Esophagus squamous epithelium (tissue), 5 donors: ENCODE measurements at places on chromosomes 4 and X.

- DNase-seq = no peak
These were observed 89.9 kb upstream of the PAK3 start for GRCh38 chrX:111006116-111006515.

GRCh38 chr4:141391293-141391692 lies 170.6 kb downstream of the ZNF330 start:
- no peak for DNase-seq

- DNase-seq = no peak
These were observed 713.5 kb upstream of the GRID2 start for GRCh38 chr4:91590260-91590659.

GRCh38 chr4:28093071-28093470 lies 1232.4 kb downstream of the STIM2 start:
- no peak for DNase-seq

DNA sequence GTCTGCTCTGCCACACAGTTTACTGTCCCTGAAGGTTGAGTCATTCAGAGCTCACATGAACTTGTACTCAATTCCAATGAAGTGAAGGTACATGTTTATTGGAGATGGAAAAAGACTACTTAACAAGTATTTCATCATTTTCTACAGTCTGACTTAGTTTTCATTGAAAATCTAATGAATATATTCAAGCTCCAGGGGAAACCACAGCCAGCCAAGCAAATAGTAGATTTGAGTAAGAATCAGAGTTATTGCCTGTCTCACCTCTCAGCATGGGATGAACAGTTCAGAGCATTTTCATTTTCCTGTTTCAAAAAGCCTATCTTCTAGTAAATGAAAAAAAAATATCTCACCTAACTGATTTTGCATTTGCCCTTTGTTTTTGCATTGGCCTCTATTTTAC lies 1249.4 kb upstream of the DIAPH2 start:
- DNase-seq = no peak

DNA sequence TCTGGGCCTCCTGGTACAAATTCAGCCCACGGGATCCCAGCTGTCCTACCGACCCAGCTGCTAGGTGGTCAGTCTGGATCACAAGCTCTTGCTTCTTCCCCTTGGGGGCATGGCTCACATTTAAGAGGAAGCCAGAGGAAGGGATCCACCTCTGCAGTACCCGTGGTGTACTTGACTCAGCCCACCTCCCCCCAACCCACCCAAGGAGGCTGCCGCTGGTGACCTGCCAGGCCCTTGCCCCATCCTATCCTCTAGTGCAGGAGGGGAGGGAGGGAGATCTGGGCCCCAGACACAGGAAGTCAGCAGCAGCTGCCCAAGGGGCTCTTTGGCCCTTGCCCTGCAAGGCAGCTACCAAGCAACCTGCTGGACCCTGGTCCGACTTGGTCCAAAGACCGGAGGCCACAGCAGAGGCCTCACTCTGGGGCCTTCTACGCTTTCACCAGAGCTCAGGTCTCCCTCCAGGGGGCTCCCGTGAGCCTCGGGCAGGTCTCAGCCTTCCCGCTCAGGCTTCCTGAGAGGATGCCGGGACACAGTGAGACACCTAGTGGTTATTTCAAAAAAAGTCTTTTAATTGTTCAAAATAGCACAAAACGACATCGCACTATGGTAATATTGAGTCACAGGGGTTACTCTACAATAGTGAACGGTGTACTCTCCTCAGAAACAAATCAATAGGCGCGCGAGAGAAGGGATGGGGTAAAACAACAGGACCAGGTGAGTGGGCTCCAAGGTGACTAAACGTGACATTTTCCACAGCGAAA lies 2.7 kb upstream of the RENBP start:
- DNase-seq = no peak

- no peak for DNase-seq
These were observed 74.6 kb upstream of the NALF2 start for GRCh38 chrX:69429339-69430015.

GRCh38 chr4:88919056-88919455 lies 137.9 kb downstream of the FAM13A start:
- no peak for DNase-seq

DNA sequence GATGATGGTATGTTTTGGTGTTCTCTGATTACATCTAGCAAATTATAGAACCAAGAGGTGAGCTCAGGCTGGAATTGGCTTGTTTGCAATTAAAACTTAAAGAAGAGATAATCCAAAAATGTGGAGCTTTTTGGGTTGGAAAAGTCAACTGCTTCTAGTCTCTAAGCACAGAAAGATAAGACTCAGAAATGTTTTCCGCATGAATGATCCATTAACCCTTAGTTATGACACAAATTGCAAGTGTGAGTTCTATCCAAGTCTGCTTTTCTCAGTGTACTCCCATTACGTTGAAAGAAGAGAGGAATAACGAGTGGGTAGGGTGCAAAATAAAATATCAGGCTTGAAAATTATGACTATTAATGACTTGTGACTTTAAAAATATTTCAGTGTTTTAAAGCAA lies 38.5 kb downstream of the HPGD start:
- DNase-seq = no peak

GRCh38 chr4:138835832-138836533 lies 179.6 kb upstream of the NOCT start:
- no peak for DNase-seq

- no peak for DNase-seq
These were observed 39.0 kb downstream of the FBXO8 start for GRCh38 chr4:174244441-174244840.

GRCh38 chr4:101287324-101287723 lies 60.0 kb downstream of the PPP3CA start:
- DNase-seq = no peak

DNA sequence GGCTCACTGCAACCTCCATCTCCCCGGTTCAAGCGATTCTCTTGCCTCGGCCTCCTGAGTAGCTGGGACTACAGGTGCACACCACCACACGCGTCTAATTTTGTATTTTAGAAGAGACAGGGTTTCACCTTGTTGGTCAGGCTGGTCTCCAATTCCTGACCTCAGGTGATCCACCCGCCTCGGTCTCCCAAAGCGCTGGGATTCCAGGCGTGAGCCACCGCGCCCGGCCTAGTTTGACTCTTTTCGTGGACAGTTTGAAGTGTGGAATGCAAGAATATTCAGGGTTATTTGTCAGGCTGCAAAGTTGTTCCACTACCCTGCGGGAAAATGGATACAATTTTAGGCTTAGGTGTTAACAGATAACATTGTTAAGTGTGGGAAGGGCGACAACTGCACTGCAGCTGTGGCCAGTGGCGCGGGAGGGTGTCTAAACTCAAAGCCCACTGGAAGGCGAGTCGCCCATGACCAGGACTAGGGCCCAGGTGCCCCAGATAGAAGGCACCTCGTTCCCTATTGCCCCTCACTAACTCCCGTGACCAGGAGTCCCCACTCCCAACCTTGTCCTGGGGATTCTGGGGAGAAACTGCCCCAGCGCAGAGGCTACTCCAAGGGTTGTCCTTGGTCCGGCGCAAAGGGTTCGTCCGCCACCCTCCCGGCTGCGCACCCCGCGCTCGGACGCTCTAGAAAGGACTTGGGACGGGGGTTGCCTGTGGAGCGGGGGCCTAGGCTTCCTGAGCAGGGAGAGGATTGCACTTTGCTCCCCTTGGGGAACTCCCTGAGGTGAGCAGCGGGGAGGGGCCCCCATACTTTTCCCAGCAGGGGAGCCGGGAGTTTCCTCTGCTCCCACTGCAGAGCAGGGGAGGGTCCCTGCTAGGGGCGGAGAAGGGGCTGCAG lies 1.1 kb upstream of the CD99 start:
- DNase-seq = no peak

- DNase-seq = no peak
These were observed 134.1 kb downstream of the ELOVL6 start for GRCh38 chr4:110064295-110064694.

GRCh38 chr4:101420661-101421060 lies 73.3 kb upstream of the PPP3CA start:
- DNase-seq = no peak

DNA sequence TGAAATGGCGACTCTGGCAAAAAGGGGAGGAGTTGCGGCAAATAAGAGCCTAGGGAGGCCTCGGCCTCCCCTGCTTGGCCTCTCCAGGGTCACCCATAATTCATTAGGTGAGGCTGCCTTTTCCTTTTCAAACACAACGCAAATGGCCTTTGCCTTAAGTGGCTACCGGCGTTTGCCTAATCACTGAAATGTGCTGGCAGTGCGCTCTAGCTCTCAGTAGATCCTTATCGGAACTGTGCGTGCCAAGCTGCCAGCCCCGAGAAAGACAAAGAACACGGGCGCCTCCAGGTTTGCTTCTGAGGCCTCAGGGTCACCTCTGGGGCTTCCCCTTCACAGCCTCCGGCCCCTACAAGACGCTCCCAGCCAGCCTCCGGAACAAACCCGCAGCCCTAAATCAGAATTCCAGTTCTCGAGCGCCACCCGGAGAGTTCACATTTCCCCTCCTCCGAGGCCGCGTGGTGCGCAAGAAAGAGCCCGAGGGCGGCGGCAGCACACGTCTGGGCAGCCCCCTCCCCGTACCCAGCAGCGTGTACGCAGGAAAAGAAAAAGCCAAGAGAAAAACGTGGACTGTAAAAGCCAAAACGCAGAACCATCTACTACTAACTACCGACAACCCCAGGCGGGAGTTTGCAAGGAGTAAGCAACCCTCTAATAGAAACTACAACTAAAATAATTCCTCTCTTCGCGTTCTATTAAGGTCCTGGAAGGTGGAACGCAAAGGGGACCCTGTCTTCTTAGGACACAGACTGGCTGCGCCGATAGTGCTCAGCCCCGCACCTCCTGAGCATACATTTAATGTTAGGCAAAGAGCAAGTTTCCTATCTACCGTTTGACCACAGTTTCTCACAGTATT lies 76.5 kb upstream of the BCOR start:
- DNase-seq = peak; percentile 15

DNA sequence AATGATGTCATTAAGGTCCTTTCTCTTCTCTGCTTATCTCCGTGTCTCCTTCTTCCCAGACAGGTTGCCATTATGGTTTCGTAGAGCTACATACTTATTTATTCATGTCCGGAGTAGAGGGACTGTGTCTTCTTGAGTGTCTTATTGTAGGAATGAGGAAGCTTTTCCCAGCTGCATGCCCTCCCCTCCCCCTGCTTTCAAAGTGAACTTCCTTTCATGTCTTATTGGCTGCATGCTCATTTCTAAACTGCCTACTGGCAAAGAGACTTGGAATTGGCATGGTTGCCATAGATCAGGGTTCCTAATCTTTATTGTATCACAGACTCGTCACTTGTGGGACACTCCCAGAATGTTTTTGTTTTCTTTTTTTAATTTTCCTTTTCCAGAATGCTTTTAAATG lies 15.4 kb downstream of the VAMP7 start:
- DNase-seq = no peak

GRCh38 chrX:108332281-108332680 lies 105.9 kb downstream of the COL4A6 start:
- DNase-seq = no peak

- DNase-seq = no peak
These were observed 93.8 kb downstream of the CENPC start for GRCh38 chr4:67451464-67451863.
